ENCODE measurements at places on chromosomes 1 and 21. TPM values are rescaled to one million over a fixed set of nuclear protein-coding genes. Genes with fewer than 3 reads are reported as not detected.
A peak's percentile ranks its signal among the peaks of the same experiment; 100 is the strongest.

- no peak for DNase-seq
Observed at GRCh38 chr1:232252546-232253118, 377.3 kb downstream of the SIPA1L2 start.

DNA sequence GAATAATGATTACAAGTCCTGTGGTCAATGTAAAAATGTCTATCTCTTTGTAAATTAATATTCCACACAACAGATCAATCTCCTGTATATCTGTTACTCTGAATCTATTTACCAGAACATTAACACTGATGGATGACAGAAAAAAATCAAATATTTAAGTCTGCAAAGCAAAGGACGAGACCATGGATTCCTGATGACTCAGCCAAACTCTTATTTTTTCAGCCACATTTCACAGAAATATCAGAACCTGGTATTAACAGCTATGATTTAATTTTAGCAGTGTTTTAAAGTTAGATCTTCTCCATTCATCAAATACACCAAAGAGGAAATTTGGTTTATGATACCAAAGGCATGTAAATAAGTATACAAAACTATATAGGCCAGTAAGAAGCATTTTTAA is 46.1 kb downstream of the FAF1 start:
- no peak for DNase-seq

DNA sequence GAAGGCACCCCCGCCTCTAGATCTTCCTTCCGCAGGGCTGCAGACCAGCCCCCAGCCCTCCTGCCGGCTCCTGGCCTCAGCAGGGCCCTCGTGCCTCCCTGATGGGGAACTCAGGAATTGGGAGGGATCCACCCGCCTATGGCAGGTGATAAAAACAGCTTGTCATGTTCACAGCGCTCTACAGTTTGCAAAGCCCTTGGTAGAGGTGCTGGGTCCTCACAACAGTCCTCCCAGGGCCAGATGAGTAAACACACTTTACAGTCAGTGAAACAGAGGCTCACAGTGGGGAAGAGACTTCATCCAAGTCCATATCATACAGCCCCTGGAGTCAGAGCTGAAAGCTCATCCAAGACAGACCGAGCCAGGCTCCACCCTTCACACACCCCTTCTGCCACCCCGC is 97.0 kb upstream of the IFFO2 start:
- DNase-seq, result no peak

DNA sequence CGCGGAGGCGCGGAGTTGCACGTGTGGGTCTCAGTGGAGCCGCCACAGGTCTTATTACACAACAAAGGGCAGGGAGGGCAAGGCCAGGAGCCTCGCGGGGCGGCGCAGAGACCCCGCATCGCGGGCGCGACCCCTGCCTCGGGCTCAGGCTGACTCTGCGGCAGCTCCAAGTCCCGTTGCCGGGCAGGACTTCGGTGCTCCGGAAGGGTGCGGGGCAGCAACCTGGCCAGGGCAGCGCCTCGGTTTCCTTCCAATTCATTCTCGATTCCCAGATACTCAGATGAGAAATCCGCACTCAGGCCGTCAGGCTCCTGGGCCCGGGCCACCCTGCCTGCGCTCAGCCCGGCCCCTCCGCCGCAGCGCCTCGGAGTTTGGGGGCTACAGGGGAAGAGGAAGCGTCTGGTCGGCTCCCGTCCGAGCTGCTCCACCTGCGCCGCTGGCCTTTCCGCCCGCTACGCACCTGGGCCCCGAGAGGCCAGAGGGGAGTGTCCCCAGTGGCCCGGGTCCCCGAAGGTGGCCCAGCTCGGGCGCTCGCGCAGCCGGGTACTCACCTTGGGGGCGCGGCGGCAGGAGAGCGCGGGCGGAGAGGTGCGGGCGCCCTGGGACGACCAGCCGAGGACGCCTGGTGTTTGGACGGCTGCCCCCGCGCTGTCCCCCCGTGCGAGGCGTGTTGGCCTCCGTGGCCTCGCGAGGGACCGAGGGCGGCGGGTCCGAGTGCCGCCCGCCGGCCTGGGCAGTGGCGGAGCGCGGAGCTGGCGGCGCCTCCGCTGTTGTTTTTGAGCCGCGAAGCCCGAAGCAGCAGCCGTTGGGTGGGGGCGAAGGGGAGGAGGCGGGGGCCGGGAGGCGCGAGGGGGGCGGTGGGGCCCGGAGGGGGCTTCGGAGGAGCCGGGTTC is 1.1 kb upstream of the PRDM16 start:
- no peak for DNase-seq

DNA sequence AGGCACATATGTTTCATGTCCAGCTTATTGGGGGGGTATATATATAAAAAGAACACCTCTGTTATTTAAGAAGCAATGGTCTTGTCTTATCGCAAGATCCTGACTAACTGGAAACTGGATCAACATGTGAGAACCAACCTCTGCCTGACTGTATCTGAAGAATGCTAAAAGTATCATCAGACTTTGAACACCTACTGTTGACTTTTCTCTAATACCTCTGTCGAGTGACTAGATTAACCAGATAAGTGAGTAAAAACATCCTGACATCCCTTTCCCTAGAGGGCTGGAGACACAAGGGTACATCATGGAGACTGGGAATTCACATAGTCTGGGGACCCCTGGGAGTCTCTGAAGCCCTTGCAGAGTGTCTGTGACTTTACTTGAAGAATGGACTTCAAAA is 26.3 kb upstream of the PIGC start:
- no peak for DNase-seq

GRCh38 chr1:230109895-230110667 is 43.0 kb downstream of the GALNT2 start:
- DNase-seq, result no peak

DNA sequence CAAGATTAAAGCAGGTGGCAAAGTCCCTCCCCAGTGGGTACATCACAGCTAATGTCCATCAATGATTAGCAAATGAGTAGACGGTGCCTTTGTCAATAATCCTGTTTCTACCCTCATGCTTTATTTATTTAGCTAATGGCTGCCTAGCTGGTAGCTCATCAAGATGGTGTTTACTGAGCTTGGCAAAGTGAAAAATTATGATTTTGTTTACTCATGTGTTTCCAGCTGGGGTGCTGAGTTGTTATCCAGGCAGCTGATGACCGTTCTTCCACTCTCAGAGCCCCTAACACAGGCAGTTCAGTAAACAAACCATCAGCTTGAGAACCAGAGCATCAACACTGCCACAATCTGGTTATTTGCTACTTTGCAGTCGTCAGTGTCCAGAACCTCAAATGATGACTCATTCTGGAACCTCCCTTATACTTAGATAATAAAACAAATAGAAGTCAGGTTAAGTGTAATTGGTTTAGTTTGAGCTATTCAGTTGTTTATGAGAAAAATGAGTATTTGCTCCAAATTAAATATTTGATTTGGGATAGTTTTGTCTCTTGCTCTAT is 163.9 kb downstream of the ST6GALNAC5 start:
- peak; percentile 5 for DNase-seq

GRCh38 chr1:10613340-10613739 is 138.6 kb downstream of the PEX14 start:
- DNase-seq, result no peak

GRCh38 chr1:111289371-111289770 is 1.3 kb upstream of the CHIA start:
- no peak for DNase-seq

DNA sequence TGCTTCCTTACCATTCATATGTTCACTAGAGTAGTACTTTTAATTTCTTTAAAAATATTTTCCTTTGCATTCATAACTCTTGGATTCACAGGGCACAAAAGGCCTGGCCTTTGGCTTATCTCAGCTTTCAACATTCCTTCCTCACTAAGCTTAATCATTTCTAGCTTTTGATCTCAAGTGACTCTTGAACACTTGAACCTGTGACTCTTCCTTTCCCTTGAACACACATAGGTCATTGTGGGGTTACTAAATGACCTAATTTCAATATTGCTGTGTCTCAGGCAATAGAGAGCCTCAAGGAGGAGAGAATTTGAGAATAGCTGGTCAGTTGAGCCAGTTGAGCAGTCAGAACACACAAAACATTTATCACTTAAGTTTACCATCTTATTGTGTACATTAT is 49.9 kb downstream of the COL11A1 start:
- no peak for DNase-seq

GRCh38 chr1:94236630-94237290 is 624 bp downstream of the ARHGAP29 start:
- peak; percentile 41 for DNase-seq

- peak; percentile 59 for DNase-seq
Observed at GRCh38 chr1:53122961-53123413, 19.5 kb downstream of the SLC1A7 start.

- no peak for DNase-seq
Observed at GRCh38 chr21:27023186-27023585, 56.3 kb upstream of the ADAMTS5 start.

- no peak for DNase-seq
Observed at GRCh38 chr1:27009601-27010197, 3.0 kb downstream of the TENT5B start.

DNA sequence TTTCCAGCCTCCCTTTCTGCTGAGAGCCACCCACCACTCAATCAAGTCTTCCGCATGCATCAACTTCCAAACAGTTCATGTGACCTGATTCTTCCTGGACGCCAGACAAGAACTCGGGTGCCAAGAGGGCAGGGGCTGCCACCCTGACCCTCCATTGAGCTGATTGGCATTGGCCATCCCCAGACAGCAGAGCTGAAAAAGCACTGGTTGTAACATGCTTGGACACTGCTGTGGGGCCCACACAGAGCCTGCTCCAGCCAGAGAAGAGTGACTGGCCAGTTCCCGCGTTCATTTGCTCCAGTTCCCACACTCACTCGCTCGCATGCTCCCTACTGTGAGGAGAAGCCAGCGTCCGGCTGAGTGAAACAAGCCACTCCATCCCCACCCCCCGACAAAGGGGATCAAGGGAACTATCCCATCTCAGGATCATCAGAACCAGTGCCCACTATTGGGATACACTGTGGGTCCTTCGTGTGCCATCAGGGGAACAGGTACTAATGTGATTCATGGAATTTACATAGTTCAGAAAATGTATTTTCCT is 420.3 kb downstream of the NPHP4 start:
- no peak for DNase-seq

GRCh38 chr1:167695147-167695546 is 26.6 kb upstream of the MPZL1 start:
- no peak for DNase-seq

- DNase-seq, result no peak
Observed at GRCh38 chr1:173415490-173415889, 61.6 kb upstream of the PRDX6 start.

- DNase-seq, result peak; percentile 59
Observed at GRCh38 chr1:53278298-53278725, 40.0 kb upstream of the MAGOH start.

GRCh38 chr1:118151312-118151937 is 33.6 kb downstream of the SPAG17 start:
- peak; percentile 76 for DNase-seq

GRCh38 chr1:245332513-245332912 is 177.7 kb downstream of the KIF26B start:
- no peak for DNase-seq

DNA sequence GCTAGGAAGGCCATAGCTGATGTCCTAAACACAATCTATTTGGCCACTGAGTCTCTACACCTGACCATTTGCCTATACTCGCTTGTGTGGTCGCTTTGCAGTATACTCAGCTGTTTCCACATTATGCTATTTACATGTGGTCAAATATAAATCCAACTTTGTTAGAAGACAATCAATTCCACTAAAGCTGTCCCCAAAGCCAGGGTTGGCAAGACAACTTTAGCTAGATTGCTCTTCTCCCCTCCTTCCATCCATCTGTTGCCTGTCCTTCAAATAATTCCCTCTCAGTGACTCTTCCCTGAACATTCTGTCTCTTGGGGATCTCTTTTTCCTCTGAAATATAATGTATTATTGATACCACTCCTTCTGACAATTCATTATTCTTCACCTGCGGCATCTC is 30.1 kb downstream of the AVPR1B start:
- no peak for DNase-seq

- DNase-seq, result no peak
Observed at GRCh38 chr21:41048145-41048544, 119.8 kb upstream of the BACE2 start.

The FCRL5 gene
- 0.05 TPM for polyA plus RNA-seq

The AGMAT gene
- polyA plus RNA-seq, result 3.7 TPM

The FBXO28 gene
- polyA plus RNA-seq, result 18.3 TPM

The CNTN2 gene
- 1.0 TPM for polyA plus RNA-seq

The IFI16 gene
- 39.5 TPM for polyA plus RNA-seq

The NDC1 gene
- polyA plus RNA-seq, result 16.3 TPM

The TRIM58 gene
- 2.3 TPM for polyA plus RNA-seq

The SELE gene
- polyA plus RNA-seq, result 17.4 TPM

The GJA9 gene
- polyA plus RNA-seq, result 0.39 TPM

The TLCD4 gene
- 15.6 TPM for polyA plus RNA-seq

All from muscle of back (tissue), 13 donors.